ENCODE measurements at places on chromosomes 1 and 21.

- DNase-seq: no peak
Observed at GRCh38 chr1:4571263-4571662, 83.1 kb upstream of the AJAP1 start.

DNA sequence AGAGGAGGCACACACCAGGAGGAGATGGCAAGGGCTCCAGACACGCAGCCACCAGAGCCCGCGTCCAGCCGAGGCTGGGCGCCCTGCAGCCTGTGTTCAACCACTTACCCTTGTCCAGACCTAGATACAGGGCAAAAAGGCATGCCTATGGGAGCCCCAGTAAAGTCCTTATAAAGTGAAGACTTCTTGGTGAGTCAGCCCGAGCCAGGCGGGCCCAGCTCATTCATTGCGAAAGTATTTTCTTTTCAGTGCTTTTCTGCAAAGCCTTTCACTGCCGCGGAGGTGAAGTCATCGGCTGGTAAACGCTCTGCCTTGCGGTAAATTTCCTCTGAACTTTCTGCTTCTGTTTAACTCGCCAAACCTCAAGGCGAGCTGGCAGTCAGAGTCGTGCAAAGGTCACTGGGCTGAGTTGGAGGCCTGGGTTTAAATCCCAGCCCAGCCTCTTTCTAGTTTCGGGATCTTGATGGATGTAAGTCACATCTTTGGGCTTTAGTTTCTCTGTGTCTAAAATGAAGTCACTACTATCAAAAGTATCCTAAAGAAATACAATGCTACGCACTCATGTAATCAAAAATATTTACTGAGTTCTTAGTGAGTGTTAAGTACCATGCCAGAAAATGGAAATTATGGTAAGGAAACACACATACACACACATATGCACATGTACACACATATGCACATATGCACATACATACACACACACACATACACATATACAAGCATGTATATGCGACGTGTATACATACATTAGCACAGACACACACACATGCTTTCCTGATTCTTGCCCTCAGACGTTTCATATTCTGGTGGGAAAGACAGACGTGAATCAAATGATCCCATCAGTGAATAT lies 54.7 kb upstream of the IFFO2 start:
- peak; percentile 93 for DNase-seq

GRCh38 chr1:183654706-183655105 lies 1.6 kb upstream of the APOBEC4 start:
- DNase-seq: no peak

DNA sequence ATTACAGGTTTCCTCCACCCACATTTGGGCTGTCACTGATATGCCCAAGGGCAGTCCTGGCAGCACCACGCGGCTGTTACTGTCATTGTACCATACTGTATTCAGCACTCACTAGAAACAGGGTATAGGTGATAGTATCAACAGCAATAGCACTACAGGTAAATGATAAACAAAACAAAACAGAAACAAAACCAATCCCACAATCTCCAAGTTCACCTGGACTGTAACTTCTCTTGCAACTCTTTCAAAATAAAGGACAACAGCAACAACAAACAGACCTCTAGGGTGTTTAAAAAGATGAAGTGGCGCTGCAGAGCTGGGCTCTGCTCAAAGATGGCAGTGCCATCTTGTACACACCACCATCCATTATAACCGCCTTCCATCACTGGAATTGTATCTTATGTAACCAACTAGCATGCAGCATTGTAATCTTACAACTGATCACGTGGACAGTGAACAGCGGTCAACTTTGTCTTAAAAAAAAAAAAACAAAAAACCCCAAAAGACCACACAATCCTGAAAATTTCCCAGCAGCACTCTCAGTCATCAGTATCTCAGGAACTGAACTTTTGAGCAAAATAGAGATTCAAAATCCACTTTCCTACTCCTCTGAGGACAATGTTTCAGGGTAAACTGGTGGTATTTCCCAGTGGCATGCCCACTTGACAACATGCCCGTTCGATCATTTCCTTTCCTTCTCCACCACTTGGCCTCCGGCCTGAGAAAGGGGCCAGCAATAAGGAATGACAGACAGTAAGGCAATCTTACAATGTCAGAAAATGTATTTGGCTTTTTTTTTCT lies 3.8 kb downstream of the IRF2BP2 start:
- DNase-seq: peak; percentile 70

- peak; percentile 92 for DNase-seq
Observed at GRCh38 chr1:65001231-65001792, 35.0 kb upstream of the JAK1 start.

GRCh38 chr1:5637171-5637570 lies 355.1 kb downstream of the NPHP4 start:
- DNase-seq: peak; percentile 49

DNA sequence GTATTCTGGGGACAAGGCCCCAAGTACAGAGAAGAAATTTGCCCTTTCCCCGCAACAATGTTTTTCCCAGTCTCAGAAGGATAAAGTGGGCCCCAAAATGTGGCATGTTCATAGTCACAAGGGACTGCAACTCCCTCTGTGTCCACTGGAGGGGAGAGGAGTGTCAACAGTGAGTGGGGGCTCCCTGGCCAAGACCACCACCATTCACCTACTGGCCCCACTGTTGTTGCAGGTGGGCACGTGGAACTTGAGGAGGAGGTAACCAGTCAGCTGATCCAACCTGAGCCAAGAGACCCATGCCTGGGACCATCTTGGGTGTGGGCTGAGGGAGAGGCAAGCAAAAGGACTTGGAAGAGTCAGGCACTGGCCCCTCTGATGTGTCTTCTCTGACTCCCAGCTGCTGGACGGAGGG lies 777 bp downstream of the NUDT17 start:
- DNase-seq: peak; percentile 56

- no peak for DNase-seq
Observed at GRCh38 chr1:167526667-167527383, 8.5 kb upstream of the CD247 start.
